ENCODE measurements at places on chromosomes 6 and 20.

DNA sequence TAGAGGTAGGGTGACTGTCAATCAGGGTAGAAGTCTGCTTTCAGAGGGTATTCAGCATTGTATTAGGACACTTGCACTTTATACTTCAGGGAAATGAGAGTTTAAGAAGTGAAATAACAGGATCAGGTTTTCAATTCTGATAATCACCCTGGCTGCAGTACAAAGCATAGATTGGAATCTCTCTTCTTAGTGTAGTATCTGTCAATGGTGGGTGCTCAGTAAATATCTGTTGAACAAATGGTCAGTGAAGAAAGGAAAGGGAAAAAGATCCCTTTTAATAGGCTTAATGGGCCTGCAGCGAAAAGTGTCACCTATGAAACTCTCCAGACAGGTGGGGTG is 18.7 kb downstream of the TUBB2B start:
- DNase-seq, result no peak

DNA sequence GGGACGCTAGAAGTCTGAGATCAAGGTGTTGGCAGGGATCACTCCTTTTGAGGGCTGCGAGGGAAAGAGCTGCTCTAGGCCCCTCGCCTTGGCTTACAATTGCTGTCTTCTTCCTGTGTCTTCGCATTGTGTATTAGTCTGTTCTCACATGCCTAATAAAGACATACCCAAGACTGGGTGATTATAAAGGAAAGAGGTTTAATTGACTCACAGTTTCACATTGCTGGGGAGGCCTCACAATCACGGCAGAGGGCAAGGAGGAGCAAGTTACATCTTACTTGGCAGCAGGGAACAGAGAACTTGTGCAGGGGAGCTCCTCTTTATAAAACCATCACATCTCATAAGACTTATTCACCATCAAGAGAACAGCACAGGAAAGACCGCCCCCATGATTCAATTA is 102.5 kb upstream of the ASF1A start:
- no peak for DNase-seq

DNA sequence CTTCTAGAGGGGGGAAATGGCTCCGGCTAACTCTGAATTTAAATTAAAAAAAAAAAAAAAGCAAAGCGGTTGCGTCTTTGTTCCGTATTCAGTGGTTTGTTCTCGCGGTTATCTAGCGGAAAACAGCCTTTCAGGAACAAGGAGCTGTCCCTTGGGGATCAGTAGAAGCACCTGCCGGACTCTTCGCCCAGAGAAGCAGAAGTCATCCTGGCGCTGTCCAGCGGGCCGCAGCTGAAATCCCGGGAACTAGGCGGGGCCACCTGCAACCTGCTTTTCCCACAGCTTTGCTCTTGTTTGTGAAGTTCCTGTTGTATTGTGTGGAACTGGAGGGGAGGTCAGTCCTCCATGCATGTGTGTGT is 43.9 kb upstream of the GJE1 start:
- DNase-seq, result no peak

DNA sequence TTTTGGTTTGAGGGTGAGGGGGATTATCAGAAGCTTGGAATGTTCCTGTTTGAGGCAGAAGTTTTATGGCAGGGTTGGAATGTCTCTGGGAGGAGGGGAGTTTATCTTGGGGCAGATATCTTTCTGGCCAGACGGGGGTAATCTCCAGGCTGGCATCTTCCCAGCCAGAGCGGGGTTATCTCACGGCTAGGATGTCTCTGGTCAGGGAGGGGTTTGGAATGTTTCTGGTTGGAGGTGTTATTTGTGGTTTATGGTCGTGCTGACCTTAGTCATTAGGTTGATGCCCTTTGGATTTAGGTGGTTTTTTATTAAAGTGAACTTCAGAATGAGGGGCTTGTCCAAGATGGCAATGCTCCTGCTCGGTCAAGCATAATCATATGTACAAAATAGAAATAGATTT is 14.8 kb downstream of the PGK2 start:
- no peak for DNase-seq

DNA sequence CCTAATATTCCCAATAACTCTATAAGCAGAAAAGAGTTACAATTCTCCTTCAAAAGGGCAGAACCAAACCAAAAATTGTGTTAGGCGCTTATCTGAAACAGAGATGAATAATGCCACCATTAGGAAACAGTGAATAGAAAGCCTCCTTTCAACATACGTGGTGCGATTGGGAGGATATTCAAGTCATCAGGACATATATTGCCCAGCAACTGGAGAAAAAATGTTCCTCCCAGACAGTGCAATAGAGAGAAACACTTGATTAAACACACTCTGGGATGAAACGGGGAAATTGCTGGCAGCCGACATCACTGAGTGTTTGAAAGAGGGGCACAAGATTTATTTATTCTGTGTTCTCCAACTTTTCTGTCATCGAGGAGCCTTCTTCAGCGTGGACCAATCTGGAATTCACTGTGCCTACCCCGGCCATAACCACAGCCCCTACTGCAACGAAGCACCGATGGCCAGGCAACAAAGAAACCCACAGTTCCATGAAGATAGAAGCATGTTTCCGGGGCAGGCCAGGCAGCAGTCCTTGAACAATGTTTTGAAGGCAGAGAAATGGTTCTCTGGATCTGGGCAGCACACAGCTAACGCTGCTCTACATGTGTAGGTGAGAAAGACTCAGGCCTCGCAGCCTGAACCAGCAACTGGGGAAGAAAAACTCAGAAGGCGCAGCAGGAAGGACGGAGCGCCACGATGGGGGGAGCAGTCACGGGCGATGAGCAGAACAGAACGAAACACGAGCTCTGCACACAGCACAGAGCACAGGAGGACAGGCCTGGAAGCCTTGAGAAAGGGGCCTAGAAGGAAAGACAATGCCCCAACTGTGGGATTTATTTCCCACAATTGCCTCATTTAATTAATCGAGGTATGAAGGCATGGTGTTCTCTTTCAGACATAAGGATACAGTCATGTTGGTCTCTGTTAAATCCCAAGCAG is 234.2 kb upstream of the FOXQ1 start:
- DNase-seq, result no peak

- no peak for DNase-seq
These were observed 14.2 kb downstream of the ARID1B start for GRCh38 chr6:156791320-156791850.

- no peak for DNase-seq
These were observed 728.8 kb downstream of the TENT5A start for GRCh38 chr6:81023709-81024108.

DNA sequence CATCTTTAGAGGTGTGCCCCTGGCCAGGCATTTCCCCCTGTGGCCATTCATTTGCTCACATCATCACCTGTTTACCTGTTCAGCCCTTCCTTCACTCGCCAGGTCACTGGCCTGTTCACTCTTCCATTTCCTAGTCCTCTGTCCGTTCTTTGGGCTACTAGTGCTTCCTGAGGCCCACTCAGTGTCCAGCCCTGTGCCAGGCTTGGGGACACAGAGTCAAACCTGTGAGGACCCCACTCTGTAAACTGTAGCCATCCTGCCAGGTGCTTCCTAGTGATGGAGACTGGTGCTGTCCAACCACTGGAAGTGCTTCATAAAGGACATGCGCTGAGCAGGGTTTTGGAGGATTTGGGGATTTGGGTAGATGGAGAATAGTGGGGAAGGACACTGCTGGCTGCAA is 3.5 kb downstream of the DLGAP4 start:
- DNase-seq, result no peak

DNA sequence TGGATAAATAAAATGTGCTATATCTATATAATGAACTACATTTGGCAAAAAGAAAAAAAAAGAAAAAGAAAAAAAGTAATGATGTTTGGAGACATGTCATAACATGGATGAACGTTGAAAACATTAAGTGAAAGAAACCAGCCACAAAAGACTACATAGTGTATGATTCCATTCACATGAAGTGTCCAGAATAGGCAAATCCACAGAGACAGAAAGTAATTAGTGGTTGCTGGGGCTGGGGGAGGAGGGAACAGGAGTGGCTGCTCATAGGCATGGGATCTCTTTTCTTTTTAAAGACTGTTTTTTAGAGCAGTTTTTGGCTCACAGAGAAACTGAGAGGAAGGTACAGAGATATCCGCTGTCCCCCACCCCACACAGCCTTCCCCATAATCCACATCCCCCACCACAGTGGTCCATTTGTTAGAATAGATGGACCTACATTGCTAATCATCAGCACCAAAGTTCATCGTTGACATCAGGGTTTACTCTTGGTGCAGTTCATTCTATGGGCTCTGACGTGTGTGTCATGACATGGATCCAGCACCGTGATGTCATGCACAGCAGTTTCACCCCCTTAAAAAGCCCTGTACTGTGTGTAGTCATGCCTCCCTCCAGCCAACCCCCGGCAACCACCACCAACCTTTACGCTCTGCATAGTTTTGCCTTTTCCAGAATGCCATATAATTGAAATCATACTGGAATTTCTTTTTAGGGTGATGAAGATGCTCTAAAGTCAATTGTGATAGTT is 240.9 kb upstream of the RREB1 start:
- no peak for DNase-seq

DNA sequence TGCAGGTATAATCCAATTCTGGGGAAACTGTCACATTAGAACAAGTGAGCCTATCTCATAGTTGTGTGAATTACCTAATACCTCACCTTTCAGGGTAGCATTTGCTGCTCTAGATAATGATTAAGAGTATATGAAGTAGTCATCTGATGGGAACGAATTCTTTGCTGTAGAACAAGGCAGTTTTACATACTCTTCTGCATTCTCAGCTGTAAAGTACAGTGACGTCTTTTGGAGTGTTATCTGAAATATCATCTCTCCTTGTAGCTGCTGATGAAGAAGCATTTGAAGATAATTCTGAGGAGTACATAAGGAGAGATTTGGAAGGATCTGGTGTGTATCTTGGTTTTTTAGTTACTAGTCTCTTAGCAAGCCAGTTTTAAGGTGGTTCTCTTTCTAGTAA is 28.4 kb downstream of the CSE1L start:
- DNase-seq, result no peak

DNA sequence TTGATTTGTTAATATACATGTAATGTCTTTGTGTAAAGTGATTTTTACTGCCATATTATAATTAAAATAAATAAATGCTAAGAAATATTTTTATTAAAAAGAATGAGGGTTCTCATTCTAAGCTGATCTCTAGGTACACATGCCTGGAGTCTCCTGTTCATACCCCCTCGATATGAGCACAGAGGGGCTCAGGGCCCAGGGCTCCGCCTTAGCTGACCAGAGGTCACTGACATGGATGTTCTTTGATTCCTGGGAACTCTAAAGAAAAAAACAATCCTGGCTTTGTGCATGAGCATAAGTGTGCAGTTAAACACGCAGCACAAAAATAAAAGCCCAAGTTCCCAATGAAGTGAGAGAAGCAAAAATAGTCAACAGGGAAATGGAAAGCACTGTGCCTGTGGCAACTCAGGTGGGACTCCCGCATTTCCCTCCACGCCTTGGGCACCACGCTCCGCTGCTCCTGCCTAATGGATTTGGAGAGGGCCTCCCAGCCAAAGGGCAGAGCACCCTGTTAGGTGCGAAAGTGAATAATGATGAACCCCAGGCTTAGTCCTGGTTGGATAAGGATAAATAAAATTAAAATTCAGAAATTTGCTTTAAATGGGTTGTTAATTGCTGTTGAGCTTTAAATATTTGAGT is 33.3 kb upstream of the QKI start:
- no peak for DNase-seq

DNA sequence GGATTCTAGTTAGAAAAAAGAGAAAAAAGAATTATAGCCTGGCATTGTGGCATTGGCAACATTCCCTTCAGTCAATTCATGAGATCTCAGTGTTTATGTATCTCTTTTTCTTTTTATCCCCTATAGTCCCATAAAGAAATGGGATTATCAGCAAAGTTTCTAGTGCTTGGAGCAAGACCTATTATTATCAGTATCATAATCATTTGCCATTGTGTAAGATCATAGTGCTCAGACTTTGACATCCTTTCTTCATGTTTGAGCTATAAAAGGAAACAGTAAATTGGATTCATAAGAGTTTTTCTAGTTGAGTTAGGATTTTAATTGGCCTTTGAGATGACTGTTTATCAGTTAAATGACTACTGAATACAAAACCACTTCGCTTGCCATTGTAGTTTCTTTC is 295.6 kb downstream of the GRIK2 start:
- DNase-seq, result no peak

- DNase-seq, result no peak
These were observed 26.8 kb upstream of the TNFAIP3 start for GRCh38 chr6:137840252-137840651.

- no peak for DNase-seq
These were observed 36.5 kb downstream of the WDR27 start for GRCh38 chr6:169665289-169665688.

DNA sequence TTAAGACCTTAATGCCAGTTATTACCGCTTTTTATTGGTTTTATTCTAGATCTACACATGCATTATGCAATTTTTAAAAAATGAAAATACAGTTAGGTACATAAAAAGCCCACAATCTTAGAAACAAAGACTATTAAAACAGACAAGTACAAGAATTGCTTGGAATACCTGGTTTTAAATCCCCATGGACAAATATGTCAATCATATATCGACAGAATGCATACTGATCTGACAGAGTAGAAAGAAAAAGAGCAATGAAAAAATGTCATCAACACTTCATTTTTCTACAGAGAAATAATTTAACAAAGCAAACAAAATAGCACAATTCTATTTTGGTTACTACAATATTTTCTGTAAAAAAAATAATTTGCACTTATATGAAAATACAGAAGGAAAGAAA is 139.7 kb downstream of the TRDN start:
- DNase-seq, result no peak

DNA sequence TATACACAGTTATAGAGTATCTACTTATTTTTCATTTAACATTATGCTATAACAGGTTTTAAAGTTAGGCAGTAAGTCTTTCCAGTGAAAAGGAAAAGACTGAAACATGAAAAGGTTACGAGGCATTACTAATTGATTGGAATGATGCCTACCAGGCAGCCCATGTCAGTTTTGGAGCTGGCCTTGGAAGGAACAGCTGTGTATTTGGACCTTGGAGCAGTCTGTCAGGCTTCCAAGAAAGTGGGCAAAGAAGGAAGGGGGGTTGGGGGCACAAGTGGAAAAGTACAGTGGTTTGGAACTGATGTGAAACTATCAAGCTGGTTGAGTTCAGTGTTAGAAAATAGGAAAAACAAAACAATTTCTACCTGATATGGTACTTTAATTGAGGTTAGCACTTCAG is 41.7 kb downstream of the SLC16A10 start:
- no peak for DNase-seq

GRCh38 chr6:35087361-35088280 is 53.5 kb downstream of the TCP11 start:
- no peak for DNase-seq

- no peak for DNase-seq
These were observed 59.1 kb downstream of the FOXA2 start for GRCh38 chr20:22525069-22525820.

- DNase-seq, result no peak
These were observed 59.2 kb upstream of the TINAG start for GRCh38 chr6:54248994-54249393.

- no peak for DNase-seq
These were observed 90.7 kb downstream of the PRL start for GRCh38 chr6:22206106-22206505.

- no peak for DNase-seq
These were observed 3.9 kb downstream of the LAMA5 start for GRCh38 chr20:62362991-62363919.
